ENCODE measurements at places on chromosomes 7 and 10. TPM values are rescaled to one million over a fixed set of nuclear protein-coding genes. Genes with fewer than 3 reads are reported as not detected.

GRCh38 chr10:73553761-73554160 lies 37.4 kb downstream of the USP54 start:
- DNase-seq: no peak

ARHGAP19 gene
- 26.4 TPM for total RNA-seq

- DNase-seq: no peak
These were observed 13.5 kb downstream of the PTPN12 start for GRCh38 chr7:77550586-77550985.

DNA sequence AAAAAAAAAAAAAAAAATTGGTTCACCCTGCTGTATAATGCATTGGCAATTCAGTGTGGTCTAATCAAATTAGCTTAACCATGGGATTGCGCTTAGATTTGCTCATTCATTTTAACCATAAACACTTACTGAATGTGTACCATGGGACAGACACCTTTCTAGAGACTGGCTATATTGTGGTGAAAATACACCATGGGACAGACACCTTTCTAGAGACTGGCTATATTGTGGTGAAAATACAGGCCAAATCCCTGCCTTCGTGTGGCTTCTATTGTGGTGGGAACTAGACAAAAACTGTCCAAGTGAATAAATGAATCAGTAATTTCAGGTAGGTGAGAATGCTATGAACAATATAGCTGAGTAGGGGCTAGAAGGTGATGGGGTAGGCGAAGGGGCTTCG lies 10.2 kb upstream of the REPIN1 start:
- DNase-seq: no peak

DNA sequence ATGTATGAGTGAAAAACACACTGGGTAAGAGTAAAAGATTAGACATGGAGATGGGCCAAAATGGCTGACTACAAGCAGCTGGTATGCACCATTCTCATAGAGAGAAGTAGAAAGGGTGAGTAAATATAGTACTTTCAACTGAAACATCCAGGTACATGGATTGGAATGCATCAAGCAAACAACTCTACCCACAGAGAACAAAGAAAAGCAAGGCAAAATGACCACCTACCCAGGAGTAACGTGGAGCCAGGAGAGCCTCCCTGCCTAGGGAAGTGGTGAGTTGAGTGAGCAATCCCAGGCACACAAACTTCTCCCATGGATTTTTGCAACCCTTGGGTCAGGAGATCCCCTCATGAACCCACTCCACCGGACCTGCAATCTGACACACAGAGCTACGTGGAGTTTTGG lies 212.8 kb downstream of the PTN start:
- no peak for DNase-seq
